ENCODE measurements at places on chromosomes 4 and X.
A peak's percentile ranks its signal among the peaks of the same experiment; 100 is the strongest.

- no peak for DNase-seq
Measured at GRCh38 chr4:10066206-10066605, 44.9 kb upstream of the SLC2A9 start.

DNA sequence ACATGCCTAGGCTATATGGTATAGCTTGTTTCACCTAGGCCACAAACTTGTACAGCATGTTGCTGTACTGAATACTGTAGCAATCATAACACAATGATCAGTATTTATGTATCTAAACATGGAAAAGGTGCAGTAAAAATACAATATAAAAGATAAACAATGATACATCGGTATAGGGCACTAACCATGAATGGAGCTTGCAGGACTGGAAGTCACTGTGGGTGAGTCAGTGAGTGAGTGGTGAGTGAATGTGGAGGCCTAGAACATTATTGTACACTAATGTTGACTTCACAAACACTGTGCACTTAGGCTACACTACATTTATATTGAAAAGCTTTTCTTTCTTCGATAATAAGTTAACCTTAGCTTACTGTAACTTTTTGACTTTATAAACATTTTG is 45.6 kb upstream of the ANK2 start:
- DNase-seq = no peak

- DNase-seq = no peak
Measured at GRCh38 chr4:3375688-3376087, 66.1 kb upstream of the HGFAC start.

DNA sequence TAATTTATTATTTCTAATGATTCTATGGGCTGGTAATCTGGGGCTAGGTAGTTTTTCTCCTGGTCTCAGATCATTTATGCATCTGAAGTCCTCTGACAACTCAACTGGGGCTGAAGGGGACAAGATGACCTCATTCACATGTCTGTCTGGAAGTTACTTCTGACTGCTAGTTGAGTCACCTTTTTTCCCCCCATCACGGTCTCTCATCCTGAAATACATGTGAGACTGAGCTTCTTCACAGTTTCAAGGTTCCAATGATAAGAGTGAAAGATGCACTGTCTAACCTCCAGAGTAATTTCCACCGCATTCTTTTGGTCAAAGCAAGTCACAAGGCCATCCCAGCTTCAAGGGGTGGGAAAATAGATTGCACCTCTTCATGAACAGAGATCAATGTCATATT is 356.7 kb upstream of the RPS6KA3 start:
- DNase-seq = no peak

DNA sequence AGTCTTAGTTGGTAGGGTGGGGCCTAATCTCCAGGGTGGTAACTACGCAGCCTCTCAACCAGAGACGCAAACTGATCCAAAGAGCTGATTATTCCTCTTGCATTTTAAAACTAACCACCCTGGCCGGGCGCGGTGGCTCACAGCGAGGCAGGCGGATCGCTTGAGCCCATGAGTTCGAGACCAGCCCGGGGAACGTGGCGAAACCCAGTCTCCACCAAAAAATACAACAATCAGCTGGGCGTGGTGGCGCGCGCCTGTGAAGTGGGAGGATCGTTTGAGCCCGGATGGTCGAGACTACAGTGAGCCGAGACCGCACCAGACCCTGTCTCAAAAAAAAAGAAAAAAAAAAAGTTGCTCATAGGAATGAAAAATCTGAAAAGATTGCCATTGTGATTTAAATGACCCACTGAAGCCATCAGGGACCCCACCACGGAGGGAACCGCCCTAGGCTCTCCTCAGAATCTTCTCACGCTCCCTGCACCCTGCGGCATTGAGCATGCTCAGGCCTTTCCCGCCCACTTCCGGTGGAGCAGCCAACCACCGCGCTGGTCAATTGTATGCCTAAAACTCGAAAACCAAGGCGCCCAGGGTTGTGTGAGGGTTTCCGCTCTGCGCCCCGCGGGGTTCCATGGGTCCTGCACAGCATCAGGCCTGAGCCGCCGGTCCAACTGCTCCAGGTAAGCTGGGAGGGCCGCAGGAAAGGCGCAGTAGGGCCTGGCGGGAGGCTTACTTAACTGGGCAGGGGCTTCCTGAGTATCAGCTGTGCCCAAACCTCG is at the start of gene TRIM60:
Gene TRIM60 (plus strand): TSS at position 564 of the 776 bp plus-strand sequence. CDS start 8,074 bp downstream, outside the sequence.
- no peak for DNase-seq

GRCh38 chr4:56468097-56468422 is 643 bp downstream of the SRP72 start:
- DNase-seq = peak; percentile 52

- no peak for DNase-seq
Measured at GRCh38 chr4:76584241-76585152, 149.5 kb downstream of the SHROOM3 start.

GRCh38 chrX:153600032-153600373 is 1.1 kb upstream of the CCNQ start:
- peak; percentile 45 for DNase-seq

DNA sequence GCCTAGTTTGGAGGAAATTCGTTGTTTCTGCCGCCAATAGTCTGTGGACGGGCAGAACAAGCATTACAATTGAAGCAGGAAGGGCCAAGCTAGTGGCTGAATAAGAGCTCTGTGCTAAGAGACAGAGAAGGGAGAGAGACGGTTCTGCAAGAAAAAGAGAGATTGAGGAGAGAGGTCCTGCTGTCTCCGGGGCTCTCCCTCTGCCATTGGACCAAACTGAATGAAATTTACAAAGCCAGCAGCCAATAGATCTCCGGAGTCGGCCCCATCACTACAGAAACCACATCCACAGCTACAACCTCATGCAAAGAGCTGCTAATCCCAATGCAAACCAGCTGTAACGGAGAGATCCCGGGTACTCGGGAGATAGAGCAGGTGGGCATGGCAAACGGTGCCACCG is at the start of gene NLGN4X:
Gene NLGN4X (minus strand): TSS at position 148 of the 400 bp plus-strand sequence. CDS start 77,401 bp downstream, outside the sequence.
- peak; percentile 44 for DNase-seq

GRCh38 chr4:26964994-26965393 is 104.4 kb downstream of the STIM2 start:
- DNase-seq = no peak

DNA sequence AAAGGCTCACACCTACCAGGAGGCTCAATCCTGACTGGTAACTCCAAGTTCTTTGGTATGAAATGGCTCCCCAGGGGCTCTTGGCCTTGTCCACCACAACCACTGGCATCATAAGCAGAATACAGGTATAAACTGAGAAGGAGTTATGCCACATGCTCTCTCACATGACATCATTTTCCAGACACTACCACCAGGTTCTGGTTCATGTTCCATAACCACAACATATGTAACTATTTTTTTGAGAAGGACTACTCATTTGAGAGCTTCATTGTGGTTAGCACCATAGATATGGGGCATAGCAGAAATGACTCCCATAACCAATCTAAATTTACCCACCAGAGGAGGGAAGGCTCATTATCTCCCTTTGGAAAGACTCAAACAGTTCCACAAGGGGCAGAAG is 19.6 kb downstream of the PRDM5 start:
- DNase-seq = no peak

DNA sequence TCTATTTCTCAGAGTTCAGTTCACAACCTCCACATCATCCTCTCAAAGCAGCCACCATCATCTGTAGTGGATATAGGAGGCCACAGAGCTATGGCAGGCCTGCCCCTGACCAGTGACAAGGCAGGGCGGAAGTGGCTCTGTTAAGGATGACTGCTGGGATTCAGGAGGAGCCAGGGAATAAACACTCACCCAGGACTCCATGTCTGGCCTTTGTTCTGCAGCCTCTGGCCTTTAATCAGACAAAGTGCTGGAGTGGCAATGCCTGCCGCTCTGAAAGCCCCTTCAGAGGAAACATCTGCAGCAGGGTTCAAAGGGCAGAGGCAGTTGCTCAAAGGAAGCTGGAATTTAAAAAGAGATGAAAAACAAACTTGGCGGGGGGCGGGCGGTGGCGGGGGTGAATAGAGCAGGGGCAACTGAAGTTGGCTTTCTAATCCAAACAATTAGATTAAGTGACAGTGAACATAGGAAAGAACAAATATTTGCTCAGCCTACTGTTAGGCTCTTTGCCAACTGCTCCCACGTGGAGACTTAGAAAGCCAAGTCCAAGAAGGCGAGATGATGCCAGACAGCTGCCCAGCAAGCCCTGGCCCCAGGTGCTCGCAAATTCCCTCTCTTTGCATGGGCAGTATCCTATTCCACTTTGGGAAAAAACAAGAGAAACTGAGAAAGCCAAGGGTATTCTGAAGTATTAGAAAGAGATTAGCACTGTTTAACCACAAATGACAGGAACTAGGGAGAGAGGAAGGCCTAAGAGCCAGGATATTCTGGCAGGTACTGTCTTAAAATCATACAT is 5.5 kb downstream of the MPP1 start:
- peak; percentile 92 for DNase-seq

DNA sequence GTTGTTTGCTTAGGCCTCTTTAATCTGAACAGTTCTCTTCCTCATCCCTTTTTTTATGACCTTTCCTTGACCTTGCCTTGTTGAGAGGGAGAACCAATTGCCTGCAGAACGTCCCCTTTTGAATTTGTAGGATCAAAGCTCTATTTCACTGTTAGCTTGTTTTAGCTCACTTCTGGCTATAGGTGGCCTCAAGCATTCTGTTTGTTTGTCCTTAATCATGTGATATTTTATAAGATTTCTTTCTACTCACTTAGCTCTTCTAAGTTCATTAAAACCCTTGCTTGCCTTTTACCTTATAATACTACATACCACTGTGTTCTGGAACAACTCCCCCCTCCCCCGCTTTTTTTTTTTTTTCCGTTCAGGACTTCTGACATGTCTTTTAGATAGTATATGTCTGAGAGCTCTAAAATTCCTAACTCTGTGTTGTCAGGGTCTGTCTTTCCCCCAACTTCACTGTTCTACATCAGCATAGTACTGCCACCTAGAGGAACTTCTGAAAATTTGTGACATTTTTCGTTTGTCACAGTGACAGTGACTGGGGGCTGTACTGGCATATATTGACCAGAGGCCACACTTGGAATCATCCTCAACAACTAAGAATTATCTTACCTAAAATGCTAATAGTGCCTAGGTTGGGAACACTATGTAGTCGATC is 128.5 kb downstream of the LARP7 start:
- peak; percentile 67 for DNase-seq

- no peak for DNase-seq
Measured at GRCh38 chrX:1355131-1356046, 18.8 kb downstream of the IL3RA start.

GRCh38 chr4:156941940-156942548 is 29.6 kb downstream of the PDGFC start:
- DNase-seq = peak; percentile 78

DNA sequence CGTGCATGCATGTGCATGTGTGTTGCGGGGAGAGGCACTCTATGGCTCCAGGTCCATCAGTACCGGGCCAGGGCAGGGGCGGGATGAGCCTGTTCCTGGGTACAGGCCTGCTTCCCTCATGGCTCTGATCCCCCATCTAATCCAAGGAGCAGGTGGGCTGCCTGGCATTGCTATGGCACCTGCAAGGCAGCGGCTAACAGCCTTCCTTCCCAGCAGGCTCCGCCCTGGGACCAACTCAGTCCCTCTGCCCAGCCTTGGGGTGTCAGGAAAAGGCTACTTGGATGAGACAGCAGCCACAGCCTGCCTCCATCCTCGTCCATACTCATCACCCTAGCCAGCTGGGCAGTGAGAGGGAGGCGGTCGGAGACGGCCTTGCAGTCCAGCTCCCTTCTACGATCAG is 46.5 kb downstream of the PPP2R2C start:
- no peak for DNase-seq

- DNase-seq = no peak
Measured at GRCh38 chr4:154781126-154781982, at the start of gene RBM46. Gene RBM46, plus strand, starts transcription at chr4:154781272. Its CDS starts 15,481 bp downstream, at chr4:154796753.

DNA sequence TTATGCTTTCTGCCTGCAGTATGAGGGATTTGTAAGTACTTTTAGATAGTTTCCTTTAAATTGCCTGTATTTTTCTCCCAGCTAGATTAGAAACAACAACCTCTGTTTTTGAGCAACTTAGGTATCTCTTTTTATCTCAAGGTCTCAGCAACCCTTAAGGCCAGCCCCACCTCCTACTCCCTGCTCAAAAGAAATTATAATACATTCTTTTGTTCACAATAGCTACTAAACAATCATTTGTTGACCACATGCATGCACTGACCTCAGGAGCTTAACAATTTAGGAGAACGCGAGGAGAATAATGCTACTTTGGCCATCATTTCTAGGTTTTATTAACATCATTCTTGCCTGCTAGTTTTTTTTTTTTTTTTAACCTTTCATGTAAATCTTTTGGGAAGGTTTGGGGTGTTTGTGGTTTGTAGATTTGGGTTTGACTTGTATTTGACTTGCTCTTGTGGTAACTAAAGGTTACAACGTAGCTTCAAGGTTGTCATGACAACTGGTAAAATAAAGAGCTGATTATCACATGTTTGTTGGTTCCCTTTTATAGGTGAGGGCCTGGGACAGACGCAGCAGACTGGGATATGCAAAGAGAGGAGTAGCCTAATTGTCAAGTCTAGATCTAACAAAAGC is 145.4 kb upstream of the PLAC1 start:
- no peak for DNase-seq

DNA sequence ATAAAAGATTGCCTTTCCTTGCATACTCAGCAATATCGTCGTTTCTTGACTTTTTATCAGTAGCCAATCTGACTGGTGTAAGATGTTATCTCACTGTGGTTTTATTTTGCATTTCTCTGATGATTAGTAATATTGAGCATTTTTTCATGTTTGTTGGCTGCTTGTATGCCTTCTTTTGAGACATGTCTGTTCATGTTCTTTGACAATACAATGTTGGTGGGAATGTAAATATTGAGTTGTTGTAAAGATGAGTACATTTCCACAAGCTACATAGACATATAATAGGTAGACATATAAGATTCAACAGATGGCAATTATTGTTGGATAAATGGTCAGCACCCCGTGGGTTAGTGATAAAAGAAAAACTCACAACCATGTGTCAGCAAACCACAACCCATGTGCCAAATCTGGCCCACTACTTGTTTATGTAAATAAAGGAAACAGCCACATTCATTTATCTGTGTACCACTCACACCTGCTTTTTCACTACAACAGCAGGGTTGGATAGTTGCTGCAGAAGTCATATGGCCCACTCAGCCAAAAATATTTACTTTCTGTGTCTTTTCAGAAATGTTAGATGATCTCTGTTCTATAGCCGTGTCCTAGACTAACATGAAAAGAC is 153.1 kb upstream of the VCX start:
- no peak for DNase-seq

DNA sequence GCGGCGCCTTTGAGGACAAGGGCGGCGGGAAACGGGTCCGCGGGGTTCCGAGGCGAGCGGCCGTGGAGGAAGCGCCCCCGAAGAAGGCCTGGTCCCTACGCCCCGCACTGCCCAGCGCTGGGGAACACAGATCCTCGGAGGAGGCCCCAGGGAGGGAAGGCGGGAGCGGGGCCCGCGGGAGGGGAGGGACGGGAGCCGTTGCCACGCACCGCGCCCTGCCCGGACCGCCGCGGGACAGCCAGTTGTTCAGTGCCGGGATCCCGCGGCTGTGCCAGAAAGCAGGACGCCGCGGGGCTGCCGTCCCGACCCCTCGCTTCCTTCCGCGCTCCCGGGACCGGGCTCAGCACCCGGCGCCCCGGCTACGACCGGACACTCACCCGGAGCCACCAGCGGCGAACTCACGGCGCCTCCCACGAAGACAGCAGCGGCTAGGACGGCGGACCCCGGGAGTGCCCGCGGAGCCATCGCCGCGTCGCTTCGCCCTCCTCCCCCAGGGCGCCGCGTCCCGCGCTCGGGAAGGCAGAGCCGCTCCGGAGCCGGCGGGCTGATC is 278 bp downstream of the RELL1 start:
- DNase-seq = peak; percentile 44
